ENCODE measurements at places on chromosomes 5 and 9.

- DNase-seq = no peak
Observed at GRCh38 chr5:1445689-1446601, 705 bp upstream of the SLC6A3 start.

DNA sequence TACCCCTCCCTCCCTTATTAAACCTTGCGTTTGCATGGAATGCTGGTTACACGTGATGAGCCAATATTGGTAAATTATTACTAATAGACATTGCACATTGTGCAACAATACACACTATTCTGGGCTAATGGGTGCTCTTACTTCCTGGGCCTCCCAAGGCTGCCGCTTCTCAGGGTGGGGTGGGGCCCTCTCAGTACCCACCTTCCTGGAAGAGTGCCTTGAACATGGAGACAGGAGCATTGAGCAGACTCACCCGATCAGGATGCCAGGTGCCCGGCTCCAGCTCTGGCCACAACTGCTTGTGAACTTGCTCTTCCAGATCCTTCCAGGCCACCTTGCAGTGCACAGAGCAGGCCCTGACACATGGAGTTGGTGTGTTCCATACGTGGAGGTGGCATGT is 24.7 kb upstream of the CEP72 start:
- DNase-seq = no peak

DNA sequence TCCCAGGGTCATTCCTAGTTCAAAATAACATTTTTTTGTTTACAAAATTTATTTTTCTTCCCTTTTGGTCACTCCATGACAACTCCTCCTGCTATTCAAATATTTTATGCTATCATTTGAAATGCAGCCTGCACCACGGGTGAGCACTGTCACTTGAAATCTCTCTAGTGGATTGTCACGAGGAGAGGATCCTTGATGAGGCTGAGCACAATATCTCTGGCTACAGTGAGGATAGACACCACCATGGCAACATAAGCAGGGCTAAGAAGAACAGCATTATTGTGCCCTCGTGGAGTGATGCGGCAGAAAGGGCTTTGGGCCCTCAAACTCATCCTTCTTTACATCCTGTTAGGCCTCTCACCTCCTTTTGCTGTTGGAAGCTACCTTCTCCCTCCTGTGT is 321.9 kb downstream of the RAB3C start:
- DNase-seq = no peak

- DNase-seq = no peak
Observed at GRCh38 chr9:76395381-76395780, 1.2 kb upstream of the RFK start.

GRCh38 chr5:108681079-108681921 is 66.4 kb upstream of the FER start:
- peak; percentile 50 for DNase-seq

DNA sequence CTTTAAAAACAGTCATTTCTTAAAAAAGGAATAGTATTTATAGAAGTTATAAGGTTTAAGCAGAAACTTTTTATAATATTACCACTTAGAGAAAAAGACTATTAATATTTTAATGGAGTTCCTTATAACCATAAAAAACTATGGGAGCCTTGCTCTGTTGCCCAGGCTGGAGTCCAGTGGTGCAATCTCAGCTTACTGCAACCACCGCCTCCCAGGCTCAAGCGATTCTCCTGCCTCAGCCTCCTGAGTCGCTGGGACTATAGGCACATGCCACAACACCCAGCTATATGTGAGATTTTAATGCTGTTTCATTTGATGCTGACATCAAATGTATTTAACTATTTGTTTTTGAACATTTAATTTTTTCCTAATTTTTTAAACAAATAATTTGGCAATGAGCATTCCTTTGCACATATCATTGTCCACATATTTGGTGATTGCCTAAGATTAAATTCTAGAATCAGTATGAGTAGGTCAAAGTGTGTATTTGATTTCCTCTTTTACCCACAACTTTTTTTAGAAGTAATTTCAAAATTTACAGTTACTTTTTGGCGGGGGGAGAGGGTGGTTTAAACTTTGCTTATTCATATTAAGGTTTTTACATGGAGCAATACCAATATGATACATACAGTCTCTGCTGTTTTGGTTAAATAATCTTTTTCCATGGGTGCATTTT is 235.5 kb downstream of the ARHGEF28 start:
- DNase-seq = no peak

DNA sequence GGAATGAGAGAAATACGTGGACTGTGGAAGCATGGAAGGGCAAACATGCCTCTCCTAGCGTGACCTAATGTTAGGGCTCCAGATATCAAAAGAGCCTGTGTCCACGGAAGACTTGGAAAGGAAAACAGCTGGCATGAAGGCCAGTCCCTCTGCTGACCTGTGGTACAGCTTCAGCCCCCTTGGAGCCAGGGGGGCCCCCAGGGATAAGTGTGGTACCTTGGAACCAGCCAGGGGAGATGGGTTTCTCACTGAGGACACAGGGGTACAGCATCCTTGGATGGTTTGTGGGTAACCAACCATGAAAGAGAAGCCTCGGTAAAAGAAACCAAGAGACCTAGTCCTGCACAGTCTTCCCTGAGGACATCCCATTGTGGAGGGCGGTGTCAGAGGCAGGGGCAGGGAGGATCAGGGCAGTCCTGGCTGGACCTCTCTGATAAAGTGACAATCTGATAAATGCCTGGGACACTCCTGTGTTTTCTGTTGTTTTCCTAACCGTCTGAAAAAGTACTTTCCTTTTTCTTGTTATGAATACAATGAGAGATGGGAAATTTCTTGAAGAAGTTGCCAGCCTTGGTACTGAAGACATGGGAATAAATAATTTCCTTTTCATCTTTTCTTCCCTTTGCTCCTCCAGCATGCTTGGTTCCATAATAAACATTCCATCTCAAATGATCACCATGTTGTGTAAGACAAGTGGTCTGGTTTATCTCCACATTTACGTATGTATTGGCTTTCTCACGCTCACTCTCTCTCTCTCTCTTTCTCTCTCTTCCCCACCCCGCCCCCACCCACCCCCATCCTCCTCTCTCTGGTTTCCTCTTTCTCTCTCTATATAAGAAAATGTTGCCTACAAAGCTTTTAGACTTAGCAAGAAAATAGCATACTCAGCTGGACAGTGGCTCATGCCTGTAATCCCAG is 102.1 kb downstream of the SUSD1 start:
- DNase-seq = no peak

DNA sequence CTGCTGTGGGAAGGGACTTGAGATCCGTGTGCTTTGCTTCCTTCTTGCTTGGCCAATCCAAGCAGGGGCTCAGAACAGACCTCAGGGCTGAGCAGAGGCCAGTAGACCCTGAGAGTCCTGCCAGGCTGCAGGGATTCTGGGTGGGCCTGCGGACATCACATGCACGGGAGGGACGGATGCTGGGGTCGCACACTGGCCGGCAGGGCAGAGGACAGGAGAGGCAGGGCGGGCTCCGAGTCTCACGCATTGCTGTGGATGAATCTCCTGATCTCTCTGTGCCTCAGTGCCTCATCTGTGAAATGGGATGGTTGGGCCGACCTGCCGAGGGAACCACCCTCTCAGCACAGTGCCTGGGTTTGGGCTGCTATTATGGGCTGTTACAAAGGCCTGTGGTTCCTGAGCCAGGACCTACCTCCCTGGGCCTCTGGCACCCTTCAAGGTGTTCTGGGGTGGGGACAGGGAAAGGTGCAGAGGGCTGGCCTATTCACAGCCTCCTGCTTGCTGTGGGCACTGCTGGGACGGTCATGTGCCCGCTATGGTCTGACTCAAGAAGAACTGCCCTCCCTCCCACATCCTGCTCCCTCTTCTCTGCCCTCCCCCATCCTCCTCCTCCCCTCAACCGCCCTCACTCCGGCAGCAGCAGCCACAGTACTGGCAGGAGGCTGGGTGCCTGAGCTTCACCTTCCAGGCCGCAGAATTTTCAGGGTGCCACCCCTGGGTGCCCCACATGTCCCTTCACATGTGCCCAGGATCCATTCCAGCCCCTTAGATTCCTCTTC is 43.3 kb downstream of the NCS1 start:
- DNase-seq = no peak

DNA sequence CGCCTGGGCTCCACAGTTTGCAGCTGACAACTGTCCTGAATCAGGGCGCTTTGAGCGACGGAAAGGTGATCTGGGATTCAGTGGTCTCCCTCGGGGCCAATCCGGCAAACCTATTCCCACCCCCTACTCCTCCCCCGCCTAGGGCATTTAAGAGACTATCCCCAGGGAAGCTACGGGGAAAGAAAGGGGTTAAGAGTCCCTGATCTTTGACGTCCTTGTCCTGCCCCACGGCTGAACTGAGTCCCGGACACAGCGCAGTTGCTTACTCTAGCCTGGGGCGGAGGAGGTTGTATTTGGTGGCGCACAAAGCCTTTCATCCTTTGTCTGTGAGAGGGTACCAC is 3.4 kb downstream of the RORB start:
- DNase-seq = peak; percentile 17

- no peak for DNase-seq
Observed at GRCh38 chr5:160181965-160182622, 47.2 kb upstream of the FABP6 start.

DNA sequence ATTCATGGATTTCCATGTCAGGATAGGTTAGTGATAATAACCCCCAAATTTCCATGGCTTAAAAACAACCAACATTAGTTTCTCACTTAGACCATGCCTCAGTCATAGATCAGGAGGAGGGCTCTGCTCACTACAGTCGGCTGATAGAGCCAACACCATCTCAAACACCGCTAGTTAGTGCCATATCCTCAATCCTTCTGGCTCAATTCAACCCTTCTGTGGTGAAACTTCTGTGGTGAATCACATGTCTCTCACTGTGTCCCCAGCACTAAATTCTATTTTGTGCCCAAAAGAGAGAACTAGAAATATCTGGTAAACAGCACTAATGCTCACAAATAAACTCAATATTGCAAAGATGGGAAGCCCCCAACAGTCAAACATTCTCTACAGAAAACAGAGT is 21.1 kb downstream of the ECPAS start:
- DNase-seq = no peak

- DNase-seq = no peak
Observed at GRCh38 chr5:144024545-144024944, 145.9 kb downstream of the YIPF5 start.
